ENCODE measurements at places on chromosomes 5 and 9.

DNA sequence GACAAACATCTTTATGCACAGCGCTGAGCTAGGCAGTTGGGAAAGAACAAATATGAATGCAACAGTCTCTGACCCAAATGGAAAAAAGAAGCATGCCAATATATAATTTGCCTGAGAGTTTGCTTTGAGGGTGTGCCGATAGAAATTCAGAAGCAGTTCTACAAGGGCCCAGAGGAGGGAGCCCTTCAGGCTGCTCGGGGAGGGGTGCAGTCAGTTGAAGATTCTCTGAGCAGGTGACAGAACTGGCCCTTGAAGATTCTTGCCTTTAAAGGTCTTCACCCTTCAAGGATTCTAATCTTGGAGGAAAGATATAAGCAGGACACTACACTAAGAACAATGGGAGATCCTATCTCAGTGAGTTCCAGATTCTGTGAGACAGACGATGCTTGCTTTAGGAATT lies 3.7 kb upstream of the PAPPA start:
- no peak for DNase-seq

- no peak for DNase-seq
These were observed 16.0 kb upstream of the JADE2 start for GRCh38 chr5:134509308-134510040.

DNA sequence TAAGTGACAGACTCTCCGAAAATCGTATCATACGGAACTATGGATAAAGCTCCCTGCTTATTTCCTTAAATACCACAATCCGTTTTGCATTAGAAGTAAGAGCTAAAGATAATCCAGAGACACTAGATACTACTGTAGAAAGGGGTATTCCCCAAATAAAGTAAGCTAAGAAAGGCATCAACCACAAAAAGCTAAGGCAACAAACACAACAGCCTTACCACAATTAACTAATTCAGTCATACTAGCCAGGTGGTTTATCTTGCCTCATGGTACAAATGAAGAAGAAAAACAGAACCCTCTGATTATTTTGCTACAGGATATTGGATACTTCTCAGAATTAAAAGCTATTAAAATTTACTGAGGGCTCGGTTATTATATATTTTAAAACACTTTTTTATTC lies 14.1 kb downstream of the ERP44 start:
- DNase-seq: no peak

DNA sequence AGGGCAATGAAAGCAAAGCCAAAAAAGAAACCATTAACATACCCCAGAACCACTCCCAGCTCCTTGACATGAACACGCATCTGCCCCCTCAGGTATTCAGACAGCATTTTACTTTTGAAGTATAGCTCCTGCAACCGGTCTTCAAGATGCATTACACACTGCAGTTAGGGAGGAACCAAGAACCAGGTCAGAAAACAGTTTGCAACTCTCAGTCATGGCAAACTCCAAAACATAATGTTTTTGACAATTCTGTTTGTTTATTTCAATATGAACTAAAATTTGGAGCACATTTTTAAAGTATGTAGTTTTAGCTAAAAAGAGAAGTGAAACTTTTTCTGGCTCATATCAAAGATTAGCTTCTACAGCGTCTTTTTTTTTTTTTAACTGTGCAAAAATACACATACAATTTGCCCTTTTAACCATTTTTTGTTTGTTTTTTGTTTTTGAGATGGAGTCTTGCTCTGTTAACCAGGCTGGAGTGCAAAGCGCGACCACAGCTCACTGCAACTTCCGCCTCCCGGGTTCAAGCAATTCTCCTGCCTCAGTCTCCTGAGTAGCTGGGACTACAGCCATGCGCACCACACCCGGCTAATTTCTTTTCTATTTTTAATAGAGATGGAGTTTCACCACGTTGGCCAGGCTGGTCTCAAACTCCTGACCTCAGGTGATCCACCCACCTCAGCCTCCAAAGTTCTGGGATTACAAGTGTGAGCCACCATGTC lies 12.2 kb upstream of the RAPGEF6 start:
- no peak for DNase-seq

GRCh38 chr5:99000876-99001275 lies 72.1 kb upstream of the CHD1 start:
- no peak for DNase-seq

GRCh38 chr9:74284581-74285450 lies 212.3 kb upstream of the RORB start:
- no peak for DNase-seq

DNA sequence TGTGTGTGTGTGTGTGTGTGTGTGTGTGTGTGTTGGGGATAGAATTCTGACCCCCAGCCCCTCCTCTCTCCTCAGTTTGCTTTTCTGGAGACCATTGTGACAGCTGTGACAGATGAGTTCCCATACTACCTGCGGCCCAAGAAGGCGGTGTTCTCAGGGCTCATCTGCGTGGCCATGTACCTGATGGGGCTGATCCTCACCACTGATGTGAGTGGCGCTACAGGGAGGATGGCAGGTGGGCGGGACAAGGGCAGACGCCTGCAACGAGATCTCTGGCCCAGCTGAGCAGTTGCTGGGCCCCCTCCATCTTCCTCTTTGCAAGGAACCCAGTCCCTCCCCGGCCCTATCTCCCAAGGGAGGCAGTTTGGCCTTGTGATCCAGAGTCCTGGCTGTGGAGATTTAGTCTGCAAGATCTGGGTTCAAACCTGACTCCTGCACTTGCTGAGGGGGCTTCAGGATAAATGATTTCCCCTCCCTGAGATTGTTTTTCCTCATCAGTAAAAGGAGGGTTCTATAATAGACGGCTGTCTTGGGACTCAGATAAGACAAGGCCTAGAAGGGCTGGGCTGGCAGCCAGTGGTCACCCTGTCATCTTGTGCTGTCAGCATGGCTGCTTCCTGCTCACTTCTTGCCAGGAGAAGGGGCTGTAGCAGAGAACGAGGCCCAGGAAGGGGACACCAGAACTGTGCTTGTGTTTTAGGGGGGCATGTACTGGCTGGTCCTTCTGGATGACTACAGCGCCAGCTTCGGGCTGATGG lies 14.1 kb downstream of the SLC6A7 start:
- DNase-seq: no peak

DNA sequence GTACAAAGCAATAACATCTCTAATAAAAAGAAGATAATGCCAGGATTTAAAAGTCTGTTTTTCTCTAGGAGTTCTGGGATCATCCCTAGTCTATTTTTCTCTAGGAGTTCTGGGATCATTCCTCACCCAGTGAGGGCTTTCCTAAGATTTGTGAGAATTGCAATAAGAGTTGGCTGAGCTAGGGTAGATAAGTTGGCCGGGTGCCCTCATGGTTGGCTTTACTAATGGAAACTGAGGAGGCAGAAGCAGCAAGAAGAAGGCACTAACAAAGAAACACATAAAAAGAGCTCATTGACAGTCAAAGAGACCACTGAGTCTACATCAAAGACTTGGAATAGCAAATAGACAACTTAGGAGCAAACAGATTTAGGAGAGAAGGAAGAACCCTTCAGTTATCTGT lies 4.2 kb downstream of the SLC1A3 start:
- no peak for DNase-seq

GRCh38 chr9:137310189-137311052 lies 8.3 kb upstream of the NRARP start:
- DNase-seq: no peak

GRCh38 chr9:109250311-109250741 lies 70.5 kb downstream of the EPB41L4B start:
- no peak for DNase-seq

All from stimulated activated CD8-positive, alpha-beta memory T cell treated with anti-CD3 and anti-CD28 coated beads, Interleukin-4, amount 100 ng/mL, for 24 hours (primary cell).